KBM-7 (cell line): ENCODE measurements at places on chromosomes 5 and 9.

- DNase-seq = no peak
Measured at GRCh38 chr5:2996248-2996647, 244.8 kb upstream of the IRX2 start.

GRCh38 chr5:39648085-39648847 is 223.5 kb upstream of the DAB2 start:
- DNase-seq = no peak

DNA sequence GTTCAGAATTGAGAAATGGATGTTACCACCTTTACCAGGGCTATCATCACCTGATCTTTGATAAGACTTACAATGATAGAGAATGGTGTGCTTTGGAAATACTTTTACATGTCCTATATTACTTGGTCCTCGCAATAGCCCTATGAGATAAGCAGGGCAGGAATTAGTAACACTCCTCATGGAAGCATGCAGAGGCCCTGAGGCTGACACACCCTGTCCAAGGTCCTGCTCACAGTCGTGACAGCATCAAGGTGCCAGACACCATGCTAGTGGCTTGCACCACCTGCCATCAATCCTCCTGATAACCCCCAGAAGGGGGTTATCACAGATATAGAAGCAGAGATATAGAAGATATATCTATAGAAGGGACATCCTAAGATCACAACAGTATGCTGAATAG is 216.8 kb upstream of the TBC1D2 start:
- DNase-seq = no peak

- no peak for DNase-seq
Measured at GRCh38 chr9:96129747-96130146, 172.2 kb downstream of the HSD17B3 start.

DNA sequence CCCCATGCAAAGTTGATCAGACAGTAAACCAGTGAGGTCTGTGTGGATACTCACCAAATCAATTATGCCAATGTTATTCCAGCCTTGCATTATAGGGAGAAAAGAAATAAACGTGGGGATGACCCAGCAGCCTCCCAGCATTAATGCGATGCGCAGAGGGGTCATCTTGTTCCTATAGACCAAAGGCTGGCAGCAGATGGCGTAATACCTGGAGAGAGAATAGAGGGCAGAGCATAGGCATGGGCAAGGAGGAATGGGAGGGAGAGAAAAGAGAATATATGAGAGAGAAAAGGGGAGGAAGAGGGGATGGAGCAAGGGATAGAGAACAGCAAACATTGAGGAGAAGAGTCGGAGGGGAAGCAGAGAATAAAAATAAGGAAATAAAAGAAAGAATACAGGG is 131.2 kb downstream of the HTR4 start:
- no peak for DNase-seq

GRCh38 chr9:90684106-90684505 is 41.5 kb upstream of the DIRAS2 start:
- DNase-seq = no peak

DNA sequence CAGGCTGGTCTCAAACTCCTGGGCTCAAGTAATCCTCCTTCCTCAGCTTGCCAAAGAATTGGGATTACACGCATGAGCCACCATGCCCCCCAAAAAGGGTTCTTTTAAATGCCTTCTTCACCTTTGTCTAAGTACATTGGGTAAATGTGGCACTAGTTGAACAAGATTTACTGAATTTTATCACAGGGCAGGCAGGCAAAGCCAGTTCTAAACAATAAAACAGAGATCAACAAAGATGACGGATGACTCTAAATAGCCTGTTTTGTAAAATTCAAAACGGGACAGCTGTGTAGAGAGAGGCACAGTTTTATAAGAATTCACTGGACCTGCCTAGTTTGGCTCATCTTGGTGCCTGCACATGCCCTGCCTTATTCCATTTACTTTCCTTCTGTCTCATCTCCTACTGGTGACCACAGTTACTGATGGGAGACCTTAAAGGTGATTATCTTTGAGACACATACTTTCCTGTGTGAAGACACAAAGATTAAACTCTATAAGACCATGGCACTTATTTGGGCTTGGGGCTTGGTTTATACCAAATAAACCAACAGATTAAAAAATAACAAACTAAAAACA is 149.6 kb upstream of the DMRT1 start:
- no peak for DNase-seq

DNA sequence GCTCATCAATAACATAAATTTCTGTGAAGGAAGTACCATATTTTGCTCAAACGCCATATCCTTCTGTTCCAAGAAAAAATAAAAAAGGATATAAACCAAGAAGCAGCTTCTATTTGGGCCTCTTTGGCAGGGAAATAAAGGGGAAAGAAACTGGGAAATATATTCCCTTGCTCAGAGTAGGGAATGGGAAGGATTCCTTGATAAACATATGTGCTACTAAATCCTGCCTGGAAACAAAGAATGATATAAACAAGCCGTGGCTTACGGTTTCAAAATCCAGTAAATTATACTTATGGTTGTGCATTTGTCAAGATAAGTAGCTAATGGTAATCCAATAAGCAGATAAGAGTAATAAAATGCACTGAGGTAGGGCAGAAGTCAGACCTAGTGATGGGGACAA is 481.6 kb downstream of the NTRK2 start:
- no peak for DNase-seq

GRCh38 chr9:570187-570586 is 271.3 kb upstream of the DMRT1 start:
- no peak for DNase-seq

- DNase-seq = no peak
Measured at GRCh38 chr9:76690246-76690972, 73.8 kb upstream of the PCA3 start.

DNA sequence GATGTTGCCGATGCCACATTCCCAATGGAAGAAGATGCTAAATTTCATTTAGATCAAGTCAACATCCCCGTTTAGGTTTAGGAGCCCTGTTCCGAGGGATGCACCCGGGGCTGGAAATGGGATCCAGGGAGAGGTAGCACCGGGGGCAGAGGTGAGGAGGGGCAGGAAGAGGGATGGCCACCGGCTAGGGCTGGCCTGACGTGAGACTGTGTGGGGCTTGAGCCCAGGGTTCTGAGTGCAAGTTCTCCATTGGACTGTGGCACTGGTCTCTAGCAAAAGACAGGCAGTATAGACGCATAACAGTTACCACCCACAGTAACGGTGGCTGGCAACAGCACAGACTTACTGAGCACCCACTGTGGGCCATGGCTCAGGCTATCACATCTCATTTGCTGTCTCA is 209.0 kb upstream of the MVB12B start:
- DNase-seq = no peak

GRCh38 chr9:130372057-130372456 is 72.7 kb upstream of the ASS1 start:
- DNase-seq = no peak

GRCh38 chr5:56585999-56586691 is 229.2 kb upstream of the MAP3K1 start:
- DNase-seq = no peak

DNA sequence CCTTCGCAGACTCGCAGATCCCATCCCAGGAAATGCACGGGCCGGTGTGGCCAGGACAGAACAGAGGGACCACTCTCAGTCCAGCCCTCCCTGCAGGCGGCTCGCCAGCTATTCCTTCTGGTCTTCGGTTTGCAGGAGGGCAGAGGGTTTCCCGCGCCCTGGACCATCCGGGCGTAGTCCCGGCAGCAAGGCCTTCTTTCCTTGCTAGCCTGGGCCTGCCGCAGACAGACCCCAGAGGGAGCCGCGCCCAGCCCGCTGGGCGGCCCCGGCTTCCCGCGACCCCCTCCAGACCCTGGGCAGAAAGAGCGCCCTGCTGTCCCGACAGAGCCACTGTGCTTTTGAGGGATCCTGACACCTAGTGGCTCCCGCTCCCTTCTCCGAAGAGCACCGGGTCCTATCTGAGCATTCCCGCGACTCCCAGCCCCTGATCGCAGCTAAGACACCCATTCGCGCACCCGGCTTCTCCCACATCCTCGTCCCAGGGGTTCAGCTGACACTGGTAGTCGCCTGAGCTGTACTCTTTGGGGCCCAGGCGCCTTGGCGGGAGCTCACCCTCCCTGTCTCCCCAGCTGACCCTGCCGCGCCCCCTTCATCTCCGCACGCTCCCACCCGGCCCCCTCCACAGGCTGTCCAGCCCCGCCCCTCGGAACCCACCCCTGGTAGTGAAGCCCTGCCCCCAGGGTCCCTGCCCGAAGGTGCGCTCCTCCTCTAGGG is 1.1 kb downstream of the CFAP90 start:
- no peak for DNase-seq

DNA sequence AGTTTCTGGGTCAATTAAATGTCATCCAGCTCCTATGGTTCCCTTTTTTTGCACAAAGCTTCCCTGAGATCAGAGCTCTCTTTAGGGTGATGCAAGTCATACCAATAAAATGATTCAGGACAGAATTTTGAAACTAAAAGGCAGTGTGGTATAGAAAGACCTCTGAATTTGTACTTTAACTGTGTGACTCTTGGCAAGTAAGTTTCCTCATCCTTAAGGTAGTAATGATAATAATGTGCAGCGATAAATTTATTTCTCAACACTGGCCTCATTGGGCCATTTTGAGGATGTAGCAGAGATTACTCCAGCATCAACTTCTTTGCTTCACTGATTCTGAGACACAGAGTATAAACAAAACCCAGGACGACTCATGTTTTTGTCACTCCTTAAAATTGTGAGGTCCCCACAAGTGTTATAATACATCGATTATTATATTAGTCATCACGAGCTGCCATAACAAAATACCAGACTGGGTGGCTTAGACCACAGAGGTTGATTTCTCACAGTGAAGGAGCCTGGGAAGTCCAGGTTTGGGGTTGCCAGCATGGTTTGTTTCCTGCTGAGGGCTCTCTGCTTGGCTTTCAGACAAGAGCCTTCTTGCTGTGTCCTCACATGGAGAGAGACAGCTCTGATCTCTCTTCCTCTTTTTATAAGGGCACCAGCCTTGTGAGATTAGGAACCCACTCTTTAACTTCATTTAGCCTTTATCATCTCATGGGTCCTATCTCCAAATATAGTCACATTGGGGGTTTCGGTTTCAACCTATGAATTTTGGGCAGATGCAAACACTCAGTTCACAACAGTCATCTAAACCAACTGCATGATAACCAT is 293.0 kb downstream of the ZNF608 start:
- DNase-seq = no peak

DNA sequence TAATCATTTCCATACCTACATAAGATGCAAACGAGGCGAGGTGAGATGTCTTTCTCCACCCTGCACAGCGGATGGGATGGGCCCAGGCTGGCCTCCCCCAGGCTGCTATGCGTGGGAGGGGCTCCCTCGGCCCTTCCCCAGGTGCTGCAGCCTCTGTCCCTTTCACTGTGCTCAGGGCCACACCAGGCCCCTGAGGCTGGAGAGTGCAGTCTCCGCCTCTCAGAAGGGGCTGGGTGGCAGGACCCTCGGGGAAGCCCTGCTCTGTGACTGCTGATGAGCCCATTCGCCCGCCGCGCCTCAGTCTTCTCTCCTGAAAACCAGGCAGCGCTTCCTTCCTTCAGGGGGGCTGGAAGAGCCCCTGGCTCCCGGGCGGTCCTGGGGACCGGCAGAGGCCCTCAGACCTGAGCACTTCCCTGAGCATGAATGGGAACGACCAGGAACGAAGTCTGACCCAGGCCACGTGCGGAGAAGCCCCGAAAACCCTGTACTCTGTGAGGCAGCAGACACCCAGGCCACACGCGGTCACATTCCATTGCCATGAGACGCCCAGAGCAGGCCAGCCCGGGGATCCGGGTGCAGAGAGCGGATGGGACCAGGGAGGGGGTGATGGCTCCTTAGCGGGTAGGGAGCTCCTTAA is 21.9 kb upstream of the NOTCH1 start:
- no peak for DNase-seq

DNA sequence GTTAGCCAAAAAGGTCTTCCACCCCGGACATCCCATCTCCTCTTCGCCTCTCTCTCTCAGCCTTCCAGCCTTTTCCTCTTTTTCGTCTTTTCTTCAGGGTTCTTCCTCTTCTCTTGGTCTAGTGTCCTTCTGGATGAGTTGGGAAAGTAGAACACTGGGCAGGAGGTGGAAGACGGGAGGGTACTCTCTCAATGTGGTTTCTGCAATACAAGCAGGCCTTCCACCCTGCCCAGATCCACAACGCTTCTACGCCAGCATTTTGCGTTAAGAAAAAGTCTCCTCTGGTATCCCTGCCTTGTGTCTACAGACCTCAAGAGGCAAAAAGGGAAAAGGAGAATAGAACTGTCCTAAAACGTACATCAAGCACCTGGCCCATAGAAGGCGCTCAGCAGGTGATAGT is 587.8 kb downstream of the BNC2 start:
- no peak for DNase-seq

DNA sequence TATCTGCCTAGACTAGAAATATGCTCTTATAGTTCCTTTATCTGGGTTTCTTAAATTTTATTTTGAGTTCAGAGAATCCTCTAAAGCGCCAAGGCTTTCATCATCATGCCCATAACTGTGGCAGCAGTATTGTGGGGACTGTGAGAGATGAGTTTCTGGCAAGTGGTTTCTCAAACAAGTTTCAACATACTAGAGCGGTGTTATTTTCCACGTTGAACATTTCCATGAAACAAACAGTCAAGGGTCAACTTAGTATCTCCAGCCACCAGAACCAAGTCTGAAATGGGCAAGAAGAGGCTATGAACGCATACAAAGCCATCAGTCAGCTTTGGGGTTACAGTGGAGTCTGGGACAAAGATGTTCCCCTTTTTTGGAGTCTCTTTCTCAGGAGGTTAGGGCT is 40.3 kb downstream of the SERINC5 start:
- no peak for DNase-seq

- no peak for DNase-seq
Measured at GRCh38 chr5:179288101-179288808, 57.0 kb downstream of the ADAMTS2 start.

DNA sequence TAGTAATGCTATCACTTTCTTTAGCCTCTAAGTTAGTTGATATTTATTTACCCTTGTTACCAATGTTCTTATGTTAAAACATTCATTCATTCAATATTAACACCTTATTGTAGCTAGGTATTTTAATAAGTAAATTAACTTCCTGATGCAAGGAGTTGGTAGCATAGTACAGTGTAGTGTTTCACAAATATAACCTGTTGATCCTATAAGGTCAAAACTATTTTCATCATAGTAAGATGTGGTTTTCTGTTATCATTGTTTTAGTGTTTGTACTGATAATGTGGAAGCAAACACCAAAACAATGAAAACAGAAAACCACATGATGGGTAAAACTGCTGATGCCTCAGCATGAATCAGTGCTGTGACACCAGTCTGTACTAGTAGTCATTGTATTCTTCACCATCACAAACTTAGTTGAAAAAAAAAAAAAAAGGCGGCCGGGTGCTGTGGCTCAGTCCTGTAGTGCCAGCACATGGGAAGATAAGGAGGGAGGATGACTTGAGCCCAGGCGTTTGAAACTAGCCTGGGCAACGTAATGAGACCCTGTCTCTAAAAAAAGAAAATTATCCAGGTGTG is 36.5 kb downstream of the ZCCHC7 start:
- DNase-seq = no peak
